ENCODE measurements at places on chromosomes 2 and 18.

GRCh38 chr2:229714080-229714735 lies at the start of gene DNER:
TSS of gene DNER (minus strand) at chr2:229714555. CDS start at chr2:229714423, 132 bp downstream.
- DNase-seq, result no peak

GRCh38 chr2:169080250-169081069 lies 11.1 kb downstream of the DHRS9 start:
- DNase-seq, result no peak

DNA sequence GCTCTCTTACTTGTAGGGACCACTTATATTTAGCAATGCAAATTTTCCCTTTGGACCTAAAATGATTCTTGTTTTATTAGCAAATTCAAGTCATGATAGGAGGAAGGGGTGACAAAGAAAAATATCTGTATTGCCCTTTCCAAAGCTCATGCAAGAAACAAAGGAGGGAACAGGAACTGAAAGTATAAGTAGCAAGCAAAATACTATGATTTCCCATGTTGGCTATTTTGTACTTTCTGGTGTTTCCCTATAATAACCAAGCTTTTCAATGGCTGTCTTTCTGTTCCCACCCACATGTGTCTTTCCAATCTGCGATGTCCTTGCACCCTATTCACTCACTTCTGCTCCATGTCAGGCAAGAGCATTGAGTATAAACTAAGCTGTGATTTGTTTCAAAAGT lies 279.7 kb downstream of the RNF144A start:
- DNase-seq, result no peak

DNA sequence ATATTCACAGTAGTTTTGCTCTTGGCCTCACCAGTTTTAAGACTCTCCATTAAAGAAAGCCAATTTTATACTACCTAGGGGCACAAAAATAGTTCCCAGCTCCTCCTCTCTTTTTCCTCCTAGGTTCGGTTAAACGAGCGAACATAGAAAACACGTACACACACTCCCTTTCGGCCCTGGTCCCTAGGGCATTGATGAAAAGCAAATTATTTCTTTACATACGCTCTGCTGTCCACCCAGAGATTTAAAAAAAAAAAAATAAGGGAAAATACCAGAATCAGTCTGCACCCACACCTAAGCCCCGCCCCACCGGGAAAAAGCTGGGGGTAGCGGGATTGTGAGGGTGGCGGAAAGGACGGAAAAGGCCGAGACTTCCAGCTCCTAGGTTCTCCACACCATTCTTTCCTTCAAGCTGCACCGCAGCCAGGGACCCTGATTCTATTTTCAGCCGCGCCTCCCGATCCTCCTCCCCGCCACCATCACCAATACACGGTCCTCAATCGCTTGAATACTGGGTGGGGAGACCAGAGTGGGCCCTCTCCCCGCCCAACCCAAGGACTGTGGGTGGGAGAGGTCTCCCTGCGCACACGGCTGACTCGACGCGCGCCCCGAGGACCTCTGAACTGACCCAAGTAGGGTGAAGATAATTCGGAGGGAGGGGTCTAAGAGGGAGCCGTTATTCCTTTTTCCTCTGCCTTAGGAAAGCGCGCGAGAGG lies 769 bp downstream of the ATF2 start:
- DNase-seq, result peak; percentile 26

DNA sequence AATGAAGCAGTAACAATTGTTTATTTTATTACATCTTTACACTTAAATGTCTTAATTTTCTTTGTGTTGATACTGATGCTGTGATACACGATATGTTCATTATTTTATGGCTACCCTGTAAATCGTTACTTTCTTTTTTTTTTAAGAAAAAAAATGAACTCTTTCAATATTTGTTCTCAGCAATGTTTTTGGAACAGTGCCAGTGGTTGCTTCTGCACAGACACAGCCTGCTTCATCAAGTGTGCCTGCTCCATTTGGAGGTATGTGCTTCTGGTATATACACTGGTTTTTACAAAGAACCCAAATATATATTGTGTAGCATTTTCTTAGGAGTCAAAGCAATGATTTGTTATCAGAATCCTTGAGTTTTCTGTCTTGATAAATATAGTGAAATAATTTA lies 62.2 kb upstream of the SCYGR2 start:
- DNase-seq, result no peak

DNA sequence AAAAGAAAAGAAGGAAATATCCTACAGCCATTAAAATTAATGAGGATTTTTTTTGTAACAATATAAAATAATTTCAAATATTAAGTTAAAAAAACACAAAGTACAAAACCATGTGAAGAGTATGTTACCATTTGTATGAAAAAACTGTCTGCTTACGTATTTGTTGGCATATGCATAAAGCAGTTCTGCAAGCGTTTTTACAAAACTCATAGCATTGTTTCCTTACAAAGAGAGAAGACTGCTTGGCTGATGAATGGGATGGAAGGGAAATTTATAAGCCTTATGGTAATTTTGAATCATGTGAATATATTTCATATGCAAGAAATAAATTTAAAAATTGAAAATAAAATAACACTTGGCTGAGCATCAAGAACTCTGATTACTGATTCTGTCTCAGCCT lies 63.1 kb downstream of the METTL4 start:
- no peak for DNase-seq

DNA sequence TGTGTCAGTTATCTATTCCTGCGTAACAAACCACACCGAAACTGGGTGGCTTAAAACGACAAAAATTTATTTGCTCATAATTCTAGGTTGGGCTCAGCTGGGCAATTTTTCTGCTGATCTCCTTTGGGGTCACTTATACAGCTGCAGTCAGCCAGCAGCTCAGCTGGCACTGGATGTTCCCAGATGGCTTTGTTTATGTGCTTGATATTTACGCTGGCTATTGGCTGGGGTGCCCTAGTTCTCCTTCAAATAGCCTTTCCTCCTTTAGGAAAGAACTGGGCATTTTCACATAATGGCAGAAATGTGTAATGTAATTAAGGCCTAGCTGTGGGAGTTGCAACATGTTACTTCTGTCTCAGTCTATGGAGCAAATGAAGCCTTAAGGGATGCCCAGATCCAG lies 142.2 kb downstream of the B3GNT2 start:
- DNase-seq, result no peak

GRCh38 chr2:224009605-224010315 lies 29.3 kb downstream of the SERPINE2 start:
- DNase-seq, result no peak

DNA sequence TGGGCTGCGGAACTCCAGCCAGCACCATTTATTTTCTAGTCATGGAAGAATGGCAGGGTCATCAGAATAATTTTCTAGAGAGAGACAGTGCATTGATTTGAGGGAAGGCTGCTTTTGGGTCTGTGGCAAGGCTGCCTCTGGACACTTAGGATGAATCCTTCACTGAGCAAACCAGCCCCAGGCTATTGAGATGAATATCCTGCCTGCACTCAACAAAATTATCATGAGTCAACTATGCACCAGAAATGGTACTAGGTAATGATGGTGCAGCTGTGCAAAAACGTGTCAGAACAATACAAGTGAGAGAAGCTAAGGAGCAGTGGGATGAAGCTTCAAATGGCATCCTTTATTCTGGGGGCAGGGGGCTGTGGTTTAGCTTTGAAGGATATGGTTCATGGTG lies 115.8 kb downstream of the SPHKAP start:
- DNase-seq, result no peak

GRCh38 chr2:199057936-199058335 lies 399.8 kb downstream of the SATB2 start:
- no peak for DNase-seq

GRCh38 chr2:60832621-60833020 lies 48.8 kb upstream of the REL start:
- DNase-seq, result no peak

DNA sequence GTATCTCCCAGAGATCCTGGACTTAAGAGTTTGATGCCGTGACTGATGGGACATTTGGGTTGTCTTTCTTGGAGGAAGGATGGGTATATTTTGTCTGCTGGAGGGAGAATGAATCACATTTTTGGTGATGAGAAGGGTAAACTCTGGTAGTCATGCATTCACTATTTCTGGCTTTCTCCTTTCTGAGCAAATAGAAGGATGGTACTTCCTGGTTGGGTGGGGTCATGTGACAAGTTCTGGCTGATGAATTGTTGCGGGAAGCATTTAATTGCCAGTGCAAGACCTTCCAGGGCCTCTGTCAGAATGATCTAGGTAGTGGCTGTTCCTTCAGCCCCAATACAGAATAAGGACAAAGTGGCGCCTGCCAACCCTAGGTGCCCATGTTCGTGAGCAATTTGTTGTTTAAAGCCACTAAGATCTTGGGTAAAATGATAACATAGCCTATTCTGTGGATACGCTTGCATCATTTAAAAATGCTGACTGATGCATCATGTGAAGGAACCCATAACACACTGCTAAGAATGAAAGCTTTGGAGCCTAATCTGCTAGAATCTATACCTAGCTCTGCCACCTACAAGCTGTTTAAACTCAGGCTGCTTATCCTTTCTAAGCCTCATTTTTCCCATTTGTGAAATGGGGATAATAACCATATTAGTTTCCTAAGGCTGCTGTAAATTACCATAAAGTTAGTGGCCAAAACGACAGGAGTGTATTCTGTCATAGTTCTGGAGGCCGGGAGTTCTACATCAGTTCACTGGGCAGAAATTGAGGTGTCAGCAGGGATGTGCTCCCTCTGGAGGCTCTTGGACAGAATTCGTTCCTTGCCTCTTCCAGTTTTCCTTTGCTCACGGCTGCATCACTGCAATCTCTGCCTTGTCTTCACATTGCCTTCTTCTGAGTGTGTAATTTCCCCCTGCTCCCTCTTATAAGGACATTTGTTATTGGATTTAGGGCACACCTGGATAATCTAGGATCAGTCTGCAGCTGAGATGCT lies 281.3 kb downstream of the AGPS start:
- DNase-seq, result no peak

DNA sequence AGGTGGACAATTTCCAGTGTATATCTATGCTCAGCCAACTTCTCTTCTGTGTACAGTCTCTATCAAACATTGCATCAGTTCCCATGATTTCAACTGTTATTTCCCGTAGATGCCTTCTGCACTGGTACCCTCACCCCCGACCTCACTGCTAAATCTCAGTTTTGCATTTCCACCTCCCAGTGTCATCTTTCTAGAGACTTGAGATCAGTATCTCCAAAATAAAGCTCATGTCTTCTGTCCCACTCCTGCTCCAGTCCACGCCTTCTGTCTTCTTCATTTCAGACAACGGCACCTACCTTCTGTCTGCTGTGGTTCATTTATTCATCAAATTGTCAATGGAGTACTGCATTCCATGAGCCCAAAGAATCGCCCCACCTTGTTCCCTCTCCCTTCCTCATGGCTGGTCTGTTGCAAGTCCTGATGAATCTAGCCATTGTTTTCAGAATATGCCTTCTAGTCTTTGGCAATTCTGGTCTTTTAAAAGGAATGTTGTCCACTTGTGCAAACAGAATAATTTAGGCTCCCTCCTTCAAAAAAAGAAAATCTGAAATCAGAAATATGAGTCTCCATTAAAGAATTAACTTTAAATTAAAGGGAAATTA lies 23.3 kb upstream of the NPAS2 start:
- DNase-seq, result no peak

DNA sequence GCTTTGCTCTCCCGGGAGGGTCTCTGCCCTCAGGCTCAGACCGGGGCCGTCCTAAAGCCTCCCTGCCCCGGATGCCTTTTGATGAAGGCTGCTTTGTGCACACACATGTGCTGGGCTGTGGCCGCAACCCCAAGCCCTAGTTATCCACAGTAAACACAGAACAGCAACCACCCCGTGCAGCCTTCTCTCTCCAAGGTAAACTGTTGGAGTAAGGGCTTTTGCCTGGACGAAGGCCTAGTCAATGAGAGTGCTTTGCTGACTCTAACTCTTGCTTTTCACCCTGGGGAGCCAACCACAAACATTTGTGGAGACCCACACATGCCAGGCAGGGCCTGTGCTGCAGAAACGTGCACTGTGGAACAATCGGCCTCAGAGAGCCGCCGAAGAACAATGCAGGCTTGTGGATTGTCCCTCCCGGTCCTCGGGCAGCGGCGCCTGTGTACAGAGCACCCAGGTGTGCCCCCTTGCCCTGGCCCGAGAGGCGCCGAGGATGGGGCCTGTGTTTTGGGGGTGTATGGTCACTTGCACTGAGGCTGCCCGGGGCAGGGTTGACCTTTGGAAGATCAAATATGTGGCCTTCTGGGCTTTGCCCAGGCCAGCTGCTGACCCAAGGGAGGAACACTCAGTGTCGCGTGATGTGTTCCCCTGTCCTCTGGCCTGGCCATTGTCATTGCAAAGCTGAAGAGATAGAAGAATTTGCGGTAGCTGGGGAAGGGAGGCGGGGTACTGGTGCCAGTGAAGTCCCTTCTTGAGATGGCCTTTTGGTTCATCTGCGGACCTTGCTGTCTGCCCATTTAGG lies 37.0 kb downstream of the CTIF start:
- no peak for DNase-seq

GRCh38 chr2:25822190-25823117 lies 55.8 kb downstream of the ASXL2 start:
- DNase-seq, result no peak

Measured in right renal pelvis (tissue), 4 donors.